ENCODE measurements at places on chromosomes 2 and 18.
A peak's percentile ranks its signal among the peaks of the same experiment; 100 is the strongest.

GRCh38 chr2:32960647-32961403 is 14.1 kb downstream of the LTBP1 start:
- DNase-seq, result no peak

DNA sequence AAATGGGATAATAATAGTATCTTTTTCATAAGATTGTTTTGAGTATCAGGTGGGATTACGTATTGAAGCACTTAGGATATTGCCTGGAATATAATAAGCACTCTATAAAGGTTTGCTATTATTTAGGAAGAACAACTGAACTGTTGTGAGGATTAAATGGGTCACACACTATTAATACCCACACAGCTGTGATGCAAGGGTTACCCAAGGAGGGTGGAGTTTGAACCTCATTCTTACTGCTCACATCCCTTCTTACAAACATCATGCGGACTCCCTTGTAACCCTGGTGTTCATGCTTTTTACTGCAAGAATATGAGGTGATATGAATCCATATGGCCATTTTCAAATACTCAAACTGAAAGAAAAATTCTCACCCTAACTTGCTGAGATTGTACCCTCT is 113.5 kb downstream of the KCTD1 start:
- DNase-seq, result peak; percentile 36

DNA sequence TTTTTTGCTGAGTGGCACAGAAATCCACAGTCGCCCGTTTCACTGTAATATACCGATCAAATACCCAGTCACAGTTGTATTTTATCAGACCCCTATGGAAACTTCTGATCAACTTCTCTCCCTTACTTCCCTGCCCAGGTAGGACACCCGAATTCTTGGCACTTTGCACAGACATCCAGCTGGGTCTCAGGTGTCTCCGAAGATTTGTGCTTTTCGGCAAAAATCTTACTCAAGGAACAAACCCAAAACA is 596 bp downstream of the MREG start:
- DNase-seq, result no peak

DNA sequence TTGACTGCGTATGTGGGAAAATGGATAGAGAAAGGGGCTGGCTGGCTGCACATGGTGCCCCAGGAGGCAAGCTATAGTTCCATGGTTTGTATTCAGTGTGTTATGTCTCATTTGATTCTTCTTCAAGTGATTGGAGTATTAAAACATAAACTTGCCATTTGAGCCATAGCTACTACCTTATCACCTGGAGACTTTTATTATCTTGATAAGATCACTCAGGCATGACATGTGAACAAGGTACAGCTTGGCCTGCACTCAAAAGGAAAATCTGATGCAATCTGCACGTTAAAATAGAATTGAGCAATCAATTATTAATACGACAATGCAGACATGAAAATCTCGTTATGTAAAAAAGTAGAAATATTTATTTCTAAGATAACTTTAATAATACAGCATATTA is 116.9 kb downstream of the RND3 start:
- no peak for DNase-seq

GRCh38 chr2:168300460-168300859 is 53.1 kb upstream of the STK39 start:
- no peak for DNase-seq

DNA sequence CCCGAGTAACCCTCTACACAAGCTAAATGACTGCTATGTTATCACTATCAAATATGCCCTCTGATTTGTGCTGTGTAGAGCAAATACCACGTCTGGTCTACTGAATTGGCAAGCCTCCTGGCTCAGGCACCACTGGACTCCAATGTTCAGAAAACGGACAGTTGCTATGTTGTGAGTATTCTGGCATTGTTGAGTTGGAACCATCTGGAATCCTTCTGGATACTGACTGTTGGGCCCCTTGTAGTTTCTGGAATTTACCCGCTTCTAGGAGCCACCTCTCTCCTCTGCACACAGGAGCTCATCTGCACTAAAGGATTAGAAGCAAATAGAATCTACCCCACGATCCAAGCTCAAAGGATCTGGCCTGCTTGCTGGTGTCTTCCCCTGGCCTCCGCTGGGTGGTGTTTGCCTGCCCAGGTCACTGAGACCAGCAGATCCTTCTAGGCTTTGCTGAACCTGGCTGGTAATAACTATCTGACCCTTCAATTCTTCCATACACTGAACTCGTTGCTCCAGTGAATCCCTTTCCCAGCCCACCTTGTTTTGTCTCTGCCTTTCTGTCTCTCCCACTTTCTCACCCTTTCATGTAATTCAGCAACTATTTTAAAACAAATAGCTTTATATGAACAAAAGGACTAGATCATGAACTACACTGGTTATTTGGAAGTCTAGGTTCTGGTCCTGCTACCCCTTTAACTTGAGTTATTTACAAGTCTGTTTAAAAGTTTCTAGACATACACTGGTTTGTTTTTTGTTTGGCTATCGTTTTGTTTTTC is 2.1 kb upstream of the HAAO start:
- peak; percentile 54 for DNase-seq

- peak; percentile 71 for DNase-seq
Measured at GRCh38 chr2:189698020-189698887, 23.8 kb downstream of the ANKAR start.

DNA sequence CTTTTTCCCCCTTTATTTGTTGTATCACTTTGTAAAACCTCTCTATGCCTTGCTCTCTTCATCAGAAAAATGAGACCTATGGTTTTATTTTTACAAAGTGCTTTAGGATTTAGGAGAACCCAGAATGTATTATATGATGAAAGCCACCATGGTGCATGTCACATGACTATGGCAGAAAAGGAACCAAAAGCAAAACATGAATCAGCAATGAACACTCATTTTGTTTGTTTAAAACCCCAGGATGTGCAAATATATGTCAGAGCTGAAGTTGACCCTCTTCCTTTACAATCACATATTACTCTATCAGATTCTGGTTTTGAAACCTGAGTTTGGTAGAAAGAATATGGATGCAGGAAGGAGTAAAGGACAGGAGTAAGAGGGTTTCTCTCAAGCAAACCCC is 70.0 kb downstream of the FIGN start:
- DNase-seq, result peak; percentile 66

DNA sequence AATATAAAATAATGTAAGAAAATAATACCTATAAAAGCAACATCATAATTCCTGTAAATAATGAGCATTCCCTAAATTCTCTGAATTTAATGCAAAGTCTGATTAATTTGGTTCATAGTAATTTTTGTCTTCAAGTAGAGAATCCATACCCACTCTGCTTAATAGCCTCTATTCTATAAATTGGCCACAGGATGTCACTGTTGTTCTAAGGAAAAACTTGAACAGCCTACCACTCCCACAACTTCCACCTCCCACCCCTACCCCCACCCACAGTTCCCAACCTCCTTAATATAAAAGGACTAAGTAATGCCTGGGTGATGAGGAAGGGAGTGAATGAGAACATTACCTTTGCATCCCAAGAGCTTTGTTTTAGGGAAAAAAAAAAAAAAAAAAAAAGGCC is 27.2 kb upstream of the BBS5 start:
- DNase-seq, result peak; percentile 75

DNA sequence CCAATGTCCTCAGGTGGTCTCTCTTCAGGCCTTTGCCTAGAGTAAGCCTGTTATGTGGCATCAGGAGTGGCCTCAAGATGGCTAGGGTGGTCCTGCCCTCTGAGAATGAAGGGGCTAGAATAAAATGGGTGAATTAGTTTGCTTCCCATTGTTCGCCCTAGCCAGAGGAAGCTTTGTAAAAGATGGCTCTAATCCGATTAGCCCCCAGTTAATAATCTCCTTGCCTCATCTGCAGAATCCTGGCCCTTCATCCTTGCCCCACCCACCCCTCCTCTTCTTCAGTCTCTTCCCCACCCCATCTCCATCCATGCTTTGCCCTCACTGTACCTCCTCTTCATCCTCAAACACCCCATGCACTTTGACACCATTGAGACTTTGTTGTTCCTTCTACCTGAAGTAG is 57.4 kb upstream of the LGALSL start:
- DNase-seq, result no peak

- DNase-seq, result no peak
Measured at GRCh38 chr2:8440029-8440778, 241.7 kb upstream of the ID2 start.

- no peak for DNase-seq
Measured at GRCh38 chr2:220293966-220294365, 666.5 kb downstream of the SLC4A3 start.

- DNase-seq, result no peak
Measured at GRCh38 chr2:239297142-239298004, 103.4 kb downstream of the HDAC4 start.

DNA sequence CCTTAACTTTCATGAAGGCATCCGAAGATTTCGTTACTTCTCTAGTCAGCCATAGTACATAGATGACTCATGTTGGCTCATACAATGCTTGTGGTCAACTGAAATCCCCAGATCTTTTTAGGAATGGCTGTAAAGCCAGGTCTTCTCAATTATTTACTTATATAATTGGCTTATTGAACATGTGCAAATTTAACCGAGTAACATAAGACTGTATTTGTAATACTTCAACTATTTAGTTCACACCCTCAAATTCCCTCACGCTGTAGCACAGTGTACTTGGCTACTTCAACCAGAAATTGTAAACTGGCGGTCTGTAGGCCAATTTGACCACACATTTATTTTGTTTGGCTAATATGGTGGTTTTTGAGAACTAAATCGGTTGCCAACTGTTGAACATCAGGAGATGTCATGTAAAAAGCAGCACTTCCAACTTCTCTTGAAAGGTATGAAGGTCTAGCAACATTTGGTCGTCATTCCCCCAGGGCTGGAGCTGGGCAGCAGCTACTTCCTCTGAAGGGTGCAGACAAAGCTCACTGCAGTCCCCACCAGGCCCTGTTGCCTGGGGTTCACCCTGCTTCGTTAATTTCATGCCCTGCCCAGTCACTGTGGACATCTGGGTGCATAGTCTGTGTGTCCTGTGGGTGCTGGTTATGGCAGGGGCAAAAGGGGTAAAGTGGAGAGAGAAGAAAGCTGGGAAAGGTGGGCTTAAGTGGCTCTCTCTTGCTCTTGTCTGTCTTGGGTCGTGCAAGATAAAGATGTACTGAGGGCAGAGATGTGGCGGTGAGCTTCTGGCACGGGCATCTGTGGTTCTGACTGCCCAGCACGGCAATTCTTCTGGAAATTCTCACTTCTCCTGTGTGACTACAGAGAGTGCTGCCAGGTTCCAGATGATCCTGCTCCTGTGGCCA is 3.2 kb upstream of the SH3RF3 start:
- DNase-seq, result peak; percentile 94

- no peak for DNase-seq
Measured at GRCh38 chr18:3935305-3935704, 485.3 kb downstream of the TGIF1 start.

DNA sequence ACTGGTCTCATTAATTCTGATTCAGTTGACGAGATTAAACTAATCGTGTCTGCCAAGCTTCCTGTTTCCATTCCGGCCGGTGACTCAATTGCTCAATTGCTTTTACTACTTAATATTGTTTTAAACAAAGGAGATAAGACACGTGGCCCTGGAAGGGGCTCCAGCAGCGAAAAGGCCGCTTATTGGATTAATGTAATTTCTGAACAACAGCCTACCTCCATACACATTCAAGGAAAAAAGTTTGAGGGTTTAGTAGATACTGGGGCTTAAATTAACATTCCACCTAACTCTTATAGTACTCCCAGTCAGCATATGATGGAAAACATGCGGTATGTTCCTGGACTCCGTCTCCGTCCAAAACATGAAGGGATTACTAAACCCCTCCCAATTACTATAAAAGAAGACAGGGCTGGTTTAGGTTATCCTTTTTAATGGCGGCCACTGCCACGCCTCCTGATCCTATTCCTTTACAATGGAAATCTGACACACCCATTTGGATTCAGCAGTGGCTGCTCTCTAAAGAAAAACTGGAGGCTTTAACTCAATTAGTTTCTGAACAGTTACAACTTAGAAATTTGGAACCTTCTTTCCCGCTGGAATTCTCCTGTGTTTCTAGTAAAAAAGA is 27.1 kb downstream of the VPS54 start:
- DNase-seq, result no peak

GRCh38 chr2:47656715-47657600 is 126.0 kb upstream of the MSH6 start:
- DNase-seq, result peak; percentile 77

Data from choroid plexus epithelial cell (primary cell).